Activated naive CD4-positive, alpha-beta T cell (primary cell): ENCODE measurements at places on chromosomes 16 and 17.

DNA sequence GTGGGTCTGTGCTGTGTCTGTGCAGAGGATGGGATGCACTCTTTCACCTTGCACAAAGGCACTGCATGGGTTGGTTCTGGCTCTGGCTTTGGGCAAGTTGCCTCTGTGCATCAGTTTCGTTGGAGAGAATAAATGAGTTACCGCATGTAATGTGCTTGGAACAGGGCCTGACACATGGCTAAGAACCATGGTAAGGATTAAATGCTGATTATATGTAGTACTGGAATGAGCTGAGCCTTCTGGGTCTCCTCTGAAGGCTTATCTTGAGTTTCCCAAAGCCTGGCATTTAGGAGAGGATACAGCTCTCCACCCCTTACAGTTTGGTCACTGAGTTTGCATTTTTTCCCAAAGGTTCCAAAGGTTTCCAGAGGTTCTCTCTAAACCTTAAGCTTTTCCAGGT is 69.1 kb downstream of the KSR1 start:
- DNase-seq: no peak

GRCh38 chr17:7717756-7718350 is 309 bp downstream of the DNAH2 start:
- no peak for DNase-seq

GRCh38 chr17:75345514-75346167 is 56.4 kb upstream of the SLC25A19 start:
- DNase-seq: no peak

GRCh38 chr17:18356624-18357023 is 6.7 kb downstream of the SHMT1 start:
- DNase-seq: no peak

DNA sequence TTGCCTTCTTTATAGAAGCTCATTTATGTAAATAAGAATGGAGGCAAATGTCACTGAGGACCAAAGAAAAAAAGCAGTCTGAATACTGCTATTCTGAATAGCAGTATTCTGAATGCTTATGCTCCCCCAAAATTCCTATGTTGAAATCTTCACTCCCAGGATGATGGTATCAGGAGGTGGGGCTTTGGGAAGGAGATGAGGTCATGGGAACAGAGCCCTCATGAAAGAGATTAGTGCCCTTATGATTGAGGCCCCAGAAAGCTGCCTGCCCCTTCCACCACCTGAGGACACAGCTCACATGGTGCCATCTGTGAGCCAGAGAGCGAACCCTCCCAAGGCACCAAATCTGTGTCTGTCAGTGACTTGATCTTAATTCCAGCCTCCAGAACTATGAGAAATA is 28.8 kb downstream of the HEATR6 start:
- DNase-seq: no peak
